ENCODE measurements at places on chromosomes 3 and 15.

GRCh38 chr3:23182996-23183513 is 20.1 kb upstream of the UBE2E2 start:
- H3K36me3 ChIP-seq: no peaks in the 10 kb centered on the region
- no peak for DNase-seq
- no peaks in the 10 kb centered on the region for H3K27me3 ChIP-seq
- H3K4me3 ChIP-seq: no peak overlapping the region
- H3K27ac ChIP-seq: no peak overlapping the region

GRCh38 chr3:166425900-166426611 is 588.8 kb upstream of the BCHE start:
- H3K4me1 ChIP-seq: no peaks in the 10 kb centered on the region
- H3K27ac ChIP-seq: no peak overlapping the region
- no peaks in the 10 kb centered on the region for H3K36me3 ChIP-seq
- no peak for DNase-seq
- no peaks in the 10 kb centered on the region for H3K27me3 ChIP-seq

- H3K27me3 ChIP-seq: no peaks in the 10 kb centered on the region
- no peaks in the 10 kb centered on the region for H3K36me3 ChIP-seq
- H3K27ac ChIP-seq: no peak overlapping the region
- no peak overlapping the region for H3K4me3 ChIP-seq
- no peak for DNase-seq
Measured at GRCh38 chr3:64058566-64058965, 35.3 kb upstream of the PSMD6 start.

DNA sequence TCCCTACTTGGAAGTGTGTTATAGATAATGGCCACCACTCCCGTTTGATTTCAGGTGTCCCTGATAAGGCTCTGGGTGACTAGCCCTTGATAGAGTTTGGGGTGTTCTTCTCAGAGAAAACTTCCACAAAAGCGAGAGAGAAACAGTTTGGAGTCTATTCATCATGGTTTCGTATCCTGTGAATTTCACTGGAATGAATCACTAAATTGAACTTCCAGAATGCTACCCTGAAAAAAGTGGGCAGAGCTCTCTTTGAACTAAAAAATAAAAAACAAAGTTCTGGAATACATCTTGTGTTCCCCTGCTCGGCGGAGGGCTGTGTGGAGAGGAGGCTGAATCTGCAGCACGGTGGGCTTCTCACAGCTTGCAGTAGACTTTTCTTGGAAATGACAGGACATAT is 52.8 kb upstream of the FAM98B start:
- H3K4me3 ChIP-seq: no peak overlapping the region
- H3K27ac ChIP-seq: no peak overlapping the region
- H3K27me3 ChIP-seq: no peaks in the 10 kb centered on the region
- H3K4me1 ChIP-seq: no peaks in the 10 kb centered on the region

- no peaks in the 10 kb centered on the region for H3K27me3 ChIP-seq
- no peaks in the 10 kb centered on the region for H3K4me1 ChIP-seq
- no peak overlapping the region for H3K4me3 ChIP-seq
- no peaks in the 10 kb centered on the region for H3K36me3 ChIP-seq
- no peak overlapping the region for H3K27ac ChIP-seq
Measured at GRCh38 chr3:193452338-193452737, 73.8 kb upstream of the ATP13A5 start.

DNA sequence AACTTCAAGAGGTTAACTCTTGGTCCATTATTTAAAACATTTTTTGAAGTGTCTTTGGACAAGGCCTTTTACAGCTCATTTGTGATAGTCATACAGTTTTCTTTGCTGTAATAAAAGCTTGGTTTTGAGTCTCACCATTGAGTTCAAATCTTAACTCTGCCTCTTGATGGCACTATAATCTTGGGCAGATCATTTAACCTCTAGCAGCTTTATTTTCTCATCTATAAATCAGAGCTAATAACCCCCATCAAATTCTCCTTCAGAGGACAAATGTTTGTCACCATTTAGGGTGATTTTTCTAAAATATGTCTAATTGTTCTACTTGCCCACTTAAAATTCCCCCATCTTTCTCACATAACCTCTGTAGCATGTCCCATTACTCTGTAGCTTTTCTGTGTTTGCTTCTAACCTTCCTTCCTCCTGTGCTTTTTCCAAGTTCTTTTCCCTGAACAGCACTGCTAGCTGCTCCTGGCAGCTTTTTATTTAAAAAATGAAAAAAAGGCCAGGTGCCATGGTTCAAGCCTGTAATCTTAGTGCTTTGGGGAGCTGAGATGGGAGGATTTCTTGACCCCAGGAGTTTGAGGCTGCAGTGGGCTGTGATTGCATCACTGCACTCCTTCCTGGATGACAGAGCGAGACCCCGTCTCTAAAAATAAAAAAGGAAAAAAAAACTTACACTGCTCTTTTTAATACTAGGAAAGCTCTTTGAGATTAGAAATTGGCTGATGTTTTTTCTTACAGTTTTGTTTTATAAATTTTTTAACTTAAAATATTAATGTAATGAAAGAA is 28.5 kb downstream of the UBE2E1 start:
- no peak overlapping the region for H3K4me3 ChIP-seq
- DNase-seq: no peak
- H3K27me3 ChIP-seq: no peaks in the 10 kb centered on the region
- peaks cover 4% of the 10 kb centered on the region for H3K4me1 ChIP-seq
- no peak overlapping the region for H3K27ac ChIP-seq

GRCh38 chr3:42129014-42129953 is 38.1 kb downstream of the TRAK1 start:
- no peaks in the 10 kb centered on the region for H3K4me1 ChIP-seq
- H3K27ac ChIP-seq: no peak overlapping the region
- H3K36me3 ChIP-seq: peaks cover 4% of the 10 kb centered on the region
- no peak overlapping the region for H3K4me3 ChIP-seq

- H3K4me3 ChIP-seq: no peak overlapping the region
- H3K36me3 ChIP-seq: peaks cover 5% of the 10 kb centered on the region
- H3K27ac ChIP-seq: no peak overlapping the region
- no peaks in the 10 kb centered on the region for H3K4me1 ChIP-seq
Measured at GRCh38 chr3:126848991-126849390, 133.9 kb upstream of the PLXNA1 start.

DNA sequence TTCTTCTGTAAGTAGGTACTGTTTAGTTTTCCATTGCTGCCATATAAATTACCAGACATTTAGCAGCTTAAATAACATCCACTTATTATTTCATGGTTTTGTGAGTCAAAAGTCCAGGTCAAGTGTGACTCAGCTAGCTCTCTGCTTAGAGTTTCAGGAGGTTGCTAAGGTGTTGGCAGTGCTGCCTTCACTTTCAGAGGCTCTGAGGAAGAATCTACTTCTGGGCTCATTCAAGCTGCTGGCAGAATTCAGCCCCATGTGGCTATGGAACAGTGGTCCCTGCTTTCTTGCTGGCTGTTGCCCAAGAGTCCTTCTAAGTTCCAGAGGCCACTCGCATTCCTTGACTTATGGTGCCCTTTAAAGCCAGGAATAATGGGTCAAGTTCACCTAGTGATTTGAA is 4.5 kb downstream of the CFAP44 start:
- H3K27ac ChIP-seq: no peak overlapping the region
- H3K4me3 ChIP-seq: no peak overlapping the region
- no peaks in the 10 kb centered on the region for H3K4me1 ChIP-seq
- no peaks in the 10 kb centered on the region for H3K27me3 ChIP-seq

DNA sequence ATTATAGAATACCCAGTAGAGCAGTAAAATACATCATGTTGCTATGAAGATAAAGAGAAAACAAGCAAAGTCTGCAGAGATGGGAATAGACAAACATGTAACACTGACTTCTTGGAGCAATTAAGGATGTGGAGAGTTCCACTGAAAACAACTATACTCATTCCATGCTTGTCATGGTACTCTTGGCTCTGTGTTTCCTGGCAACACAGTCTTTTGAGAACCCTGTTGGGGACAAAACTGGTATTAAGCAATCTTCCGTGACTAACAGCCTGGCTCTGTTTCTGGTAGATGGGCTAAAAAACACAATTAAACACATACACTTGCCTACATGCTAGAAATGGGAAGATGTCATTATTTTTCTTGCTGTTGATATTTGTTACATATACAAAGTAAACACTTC is 1212.3 kb upstream of the GBE1 start:
- H3K27ac ChIP-seq: no peak overlapping the region
- no peaks in the 10 kb centered on the region for H3K27me3 ChIP-seq
- H3K36me3 ChIP-seq: no peaks in the 10 kb centered on the region
- DNase-seq: no peak

DNA sequence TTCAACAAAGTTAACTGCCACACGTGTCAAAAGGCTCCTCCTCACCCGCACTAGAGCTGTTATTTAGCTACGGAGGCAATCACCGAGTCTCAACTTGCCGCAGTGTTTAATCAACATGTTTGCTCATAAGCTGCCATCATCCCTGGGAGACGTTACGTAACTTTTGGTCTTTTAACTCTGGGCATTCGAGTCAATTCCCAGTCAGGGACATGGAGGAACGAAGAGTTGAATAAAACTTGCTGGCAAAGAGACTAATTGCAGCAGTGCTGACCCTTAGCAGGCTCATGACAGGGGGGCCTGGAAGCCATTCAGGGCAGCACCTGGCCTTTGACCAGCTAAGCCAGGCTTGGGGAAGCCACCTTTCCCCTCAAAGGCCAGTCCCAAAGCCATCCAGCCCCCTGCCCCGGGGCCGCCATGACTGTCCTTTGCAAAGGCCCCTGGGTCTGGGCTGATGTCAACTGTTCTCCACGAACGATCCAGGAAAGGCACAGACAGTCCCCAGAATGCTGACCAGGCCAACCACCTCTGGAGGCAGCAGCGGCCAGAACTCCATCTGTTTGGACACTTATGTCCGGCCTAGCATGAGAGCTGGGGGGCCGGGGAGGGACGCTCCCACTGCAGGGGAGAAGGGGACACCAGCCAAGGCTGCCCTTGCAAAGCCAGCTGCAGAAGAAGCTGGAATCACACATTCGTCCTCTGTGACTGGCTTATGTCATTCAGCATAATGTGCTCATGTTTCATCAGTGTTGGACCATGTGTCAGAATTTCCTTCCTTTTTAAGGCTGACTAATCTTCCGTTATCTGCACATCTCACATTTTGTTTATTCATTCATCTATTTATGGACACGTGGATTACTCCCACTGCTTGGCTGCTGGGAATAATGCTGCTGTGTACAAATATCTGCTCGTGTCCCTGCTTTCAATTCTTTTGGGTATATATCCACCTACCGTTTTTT is 43.7 kb downstream of the PCSK6 start:
- H3K4me1 ChIP-seq: no peaks in the 10 kb centered on the region
- H3K27me3 ChIP-seq: no peaks in the 10 kb centered on the region
- H3K4me3 ChIP-seq: no peak overlapping the region
- no peaks in the 10 kb centered on the region for H3K36me3 ChIP-seq
- no peak overlapping the region for H3K27ac ChIP-seq

- peaks cover 47% of the 10 kb centered on the region for H3K36me3 ChIP-seq
- no peak overlapping the region for H3K27ac ChIP-seq
- no peak for DNase-seq
- no peaks in the 10 kb centered on the region for H3K27me3 ChIP-seq
- no peak overlapping the region for H3K4me3 ChIP-seq
Measured at GRCh38 chr3:48684480-48685143, 1.1 kb downstream of the NCKIPSD start.

DNA sequence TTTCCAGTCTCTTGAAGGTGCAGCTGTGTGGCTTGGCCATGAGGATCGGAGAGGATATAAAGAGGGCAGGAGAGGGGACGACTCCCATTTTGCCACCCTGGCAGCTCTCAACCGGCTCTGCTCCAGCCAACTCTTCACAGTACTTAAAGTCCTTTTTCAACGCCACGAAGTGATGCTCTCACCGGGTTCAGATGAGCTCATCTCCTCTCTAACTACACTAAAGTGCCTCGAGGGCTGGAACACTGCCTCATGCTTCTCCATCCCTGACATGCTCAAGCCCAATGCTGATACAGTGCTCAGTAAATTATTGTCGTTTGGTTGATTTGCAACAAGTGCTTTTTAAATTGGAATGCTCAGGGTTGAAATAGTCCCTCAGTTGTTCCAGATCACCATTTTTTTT is 97.8 kb downstream of the GTPBP8 start:
- H3K4me3 ChIP-seq: no peak overlapping the region
- no peaks in the 10 kb centered on the region for H3K4me1 ChIP-seq
- H3K36me3 ChIP-seq: no peaks in the 10 kb centered on the region
- DNase-seq: no peak
- no peak overlapping the region for H3K27ac ChIP-seq

- H3K4me3 ChIP-seq: no peak overlapping the region
- no peaks in the 10 kb centered on the region for H3K4me1 ChIP-seq
- DNase-seq: no peak
- H3K27me3 ChIP-seq: no peaks in the 10 kb centered on the region
- H3K36me3 ChIP-seq: no peaks in the 10 kb centered on the region
- H3K27ac ChIP-seq: no peak overlapping the region
Measured at GRCh38 chr3:38590521-38590920, 59.0 kb downstream of the SCN5A start.

DNA sequence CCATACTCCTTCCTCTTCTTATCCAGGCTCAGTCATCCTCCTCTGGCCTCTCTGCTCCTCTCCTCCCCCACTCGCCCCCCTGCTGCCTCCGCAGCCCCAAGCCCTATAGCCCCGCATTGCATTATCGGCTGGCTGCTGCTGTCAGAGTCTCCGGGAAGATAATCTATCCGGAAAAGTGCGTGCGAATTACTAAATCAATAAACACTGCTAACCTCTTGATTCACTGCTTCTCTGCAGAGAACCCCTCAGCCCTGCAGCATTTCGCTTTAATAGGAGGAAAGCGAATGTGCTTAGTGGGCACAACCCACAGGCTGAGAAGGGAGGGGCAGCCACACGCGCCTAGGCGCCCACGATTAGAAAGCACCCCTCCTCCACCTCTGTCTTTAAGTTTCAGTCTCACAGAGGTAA is 167.6 kb downstream of the ABHD5 start:
- no peak for DNase-seq
- no peak overlapping the region for H3K4me3 ChIP-seq
- no peaks in the 10 kb centered on the region for H3K27me3 ChIP-seq
- H3K27ac ChIP-seq: no peak overlapping the region

GRCh38 chr3:35187908-35188307 is 451.4 kb upstream of the ARPP21 start:
- no peak for DNase-seq
- H3K4me1 ChIP-seq: no peaks in the 10 kb centered on the region
- no peak overlapping the region for H3K27ac ChIP-seq
- no peak overlapping the region for H3K4me3 ChIP-seq
- no peaks in the 10 kb centered on the region for H3K27me3 ChIP-seq

- H3K27ac ChIP-seq: no peak overlapping the region
- H3K4me3 ChIP-seq: no peak overlapping the region
- no peak for DNase-seq
- no peaks in the 10 kb centered on the region for H3K4me1 ChIP-seq
- H3K27me3 ChIP-seq: no peaks in the 10 kb centered on the region
Measured at GRCh38 chr3:43036621-43037423, 57.7 kb downstream of the GASK1A start.

- H3K27ac ChIP-seq: no peak overlapping the region
- no peak overlapping the region for H3K4me3 ChIP-seq
- H3K36me3 ChIP-seq: no peaks in the 10 kb centered on the region
Measured at GRCh38 chr3:31093606-31094005, 199.1 kb upstream of the GADL1 start.

Data from effector memory CD4-positive, alpha-beta T cell (primary cell).